ENCODE measurements at places on chromosomes 6 and 20.

DNA sequence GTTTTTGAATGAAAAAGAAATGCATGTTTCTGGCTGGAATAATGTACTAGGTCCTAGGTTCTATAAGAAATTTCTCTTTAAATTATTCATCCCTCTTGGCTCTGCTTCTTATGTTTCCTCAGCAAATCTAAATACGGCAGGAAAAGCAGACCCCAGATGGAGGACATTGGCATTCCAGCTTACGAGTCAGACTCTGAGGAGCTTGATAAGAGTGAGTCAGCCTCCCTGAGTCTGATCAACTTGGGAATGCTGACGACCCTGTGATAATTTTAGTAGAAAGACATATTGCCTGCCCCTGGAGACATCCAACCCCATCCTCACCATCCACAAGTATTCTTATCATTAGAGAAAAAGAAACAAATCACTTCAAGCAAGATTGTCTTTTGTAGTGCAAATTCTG, 509.7 kb upstream of the MARCKS start:
- no peak for DNase-seq

DNA sequence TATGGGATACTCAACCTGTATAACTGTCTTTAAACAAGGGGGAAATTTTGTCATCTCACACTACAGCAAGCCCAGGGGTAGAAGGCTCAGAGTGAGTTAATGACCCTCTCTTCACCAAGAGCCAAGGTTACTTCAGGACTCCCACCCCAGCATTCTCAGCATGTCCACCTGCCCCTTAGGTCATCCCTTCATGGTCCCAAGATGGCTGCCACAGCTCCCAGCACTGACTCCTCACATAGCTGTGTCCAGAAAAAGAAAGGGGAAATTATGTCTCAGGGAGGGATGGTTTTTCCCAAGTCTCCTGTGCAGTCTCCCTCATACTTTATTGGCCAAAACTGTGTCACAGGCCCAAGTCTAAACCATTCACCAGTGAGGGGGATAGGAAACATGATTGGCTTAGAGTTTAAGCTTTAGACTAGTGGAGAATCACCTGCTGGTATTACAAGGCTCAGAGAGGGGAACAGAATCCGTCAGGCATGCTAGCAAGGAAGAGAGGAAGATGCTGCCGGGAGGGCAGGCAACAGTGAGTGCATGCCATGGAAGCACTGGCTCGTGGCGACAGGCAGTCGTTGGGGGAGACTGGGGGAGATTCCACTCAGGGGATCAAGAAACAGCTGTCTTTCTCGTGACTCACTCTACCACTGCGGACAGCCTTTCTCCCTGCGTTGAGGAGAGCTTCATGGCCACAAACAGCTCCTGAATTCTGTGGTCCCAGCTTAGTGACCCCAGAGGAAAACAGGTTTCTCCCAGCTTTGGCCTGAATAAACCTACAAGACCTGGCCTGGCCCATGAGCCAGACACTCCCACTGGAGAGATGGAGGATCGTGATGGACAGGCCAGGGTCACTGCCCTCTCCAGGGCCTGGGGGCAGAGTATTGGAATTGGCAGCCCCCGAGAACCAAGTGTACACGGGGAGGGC, 37.2 kb downstream of the HM13 start:
- no peak for DNase-seq

DNA sequence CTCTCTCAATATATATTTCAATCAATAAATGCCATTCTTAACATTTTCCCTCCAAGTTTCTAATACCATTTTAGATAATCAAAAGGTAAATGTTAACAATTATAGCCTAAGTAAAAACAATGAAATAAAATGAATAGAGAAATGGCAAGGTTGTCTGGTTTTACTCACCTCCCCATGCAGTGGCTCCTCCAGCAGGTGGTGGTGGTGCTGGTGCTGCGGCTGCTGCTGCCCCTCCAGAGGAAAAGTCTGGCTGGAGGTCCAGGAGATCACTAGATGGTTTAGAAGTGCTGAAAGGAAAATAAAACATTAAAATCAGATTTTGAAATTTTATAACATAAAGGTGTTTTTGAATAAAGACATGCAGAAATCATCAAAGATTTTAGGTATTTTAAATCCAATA, 93.2 kb downstream of the PRSS35 start:
- no peak for DNase-seq

DNA sequence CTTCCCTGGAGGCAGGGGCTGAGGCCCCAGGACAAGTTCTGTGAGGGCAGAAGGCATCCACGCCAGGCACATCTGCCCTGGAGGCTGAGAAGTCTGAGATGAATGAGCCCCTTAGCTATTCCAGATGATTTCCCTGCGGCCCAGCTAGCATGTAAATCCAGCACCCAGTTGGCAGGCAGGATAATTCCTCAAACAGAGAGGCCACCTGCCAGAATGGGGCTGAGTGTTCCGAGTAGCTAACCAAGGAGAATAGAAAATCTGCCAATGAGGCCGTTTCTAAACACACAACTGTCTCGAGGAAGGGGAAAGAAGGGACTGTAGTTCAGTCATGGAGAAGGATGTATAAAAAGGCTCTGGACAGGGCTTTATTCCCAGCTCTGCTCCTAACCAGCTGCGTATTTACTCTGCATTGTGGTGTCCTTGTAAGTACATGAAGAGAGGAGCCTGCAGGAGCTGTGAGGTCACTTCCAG, 211.4 kb upstream of the CDYL start:
- peak; percentile 64 for DNase-seq

GRCh38 chr6:31898383-31899011, 999 bp upstream of the EHMT2 start:
- DNase-seq, result peak; percentile 22

- DNase-seq, result no peak
These were observed 86.0 kb downstream of the CBLN4 start for GRCh38 chr20:55919319-55919718.

DNA sequence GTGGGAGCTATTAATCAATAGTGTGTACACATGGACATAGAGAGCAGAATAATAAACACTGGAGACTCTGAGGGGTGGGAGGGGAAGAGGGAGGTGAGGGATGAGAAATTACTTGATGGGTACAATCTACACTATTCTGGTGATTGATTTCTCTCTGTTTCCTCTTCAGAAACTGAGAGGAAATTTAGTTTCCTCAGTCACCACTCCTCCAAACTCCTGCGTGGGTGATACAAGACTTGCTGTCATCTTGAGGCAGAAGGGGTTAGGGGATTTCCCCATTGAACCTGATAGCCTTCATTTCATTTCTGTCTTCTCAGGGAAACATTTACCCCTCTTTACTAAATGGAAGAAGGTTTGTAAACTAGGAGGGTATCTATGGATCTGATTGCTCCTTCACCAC, 84.3 kb upstream of the ESR1 start:
- DNase-seq, result no peak

DNA sequence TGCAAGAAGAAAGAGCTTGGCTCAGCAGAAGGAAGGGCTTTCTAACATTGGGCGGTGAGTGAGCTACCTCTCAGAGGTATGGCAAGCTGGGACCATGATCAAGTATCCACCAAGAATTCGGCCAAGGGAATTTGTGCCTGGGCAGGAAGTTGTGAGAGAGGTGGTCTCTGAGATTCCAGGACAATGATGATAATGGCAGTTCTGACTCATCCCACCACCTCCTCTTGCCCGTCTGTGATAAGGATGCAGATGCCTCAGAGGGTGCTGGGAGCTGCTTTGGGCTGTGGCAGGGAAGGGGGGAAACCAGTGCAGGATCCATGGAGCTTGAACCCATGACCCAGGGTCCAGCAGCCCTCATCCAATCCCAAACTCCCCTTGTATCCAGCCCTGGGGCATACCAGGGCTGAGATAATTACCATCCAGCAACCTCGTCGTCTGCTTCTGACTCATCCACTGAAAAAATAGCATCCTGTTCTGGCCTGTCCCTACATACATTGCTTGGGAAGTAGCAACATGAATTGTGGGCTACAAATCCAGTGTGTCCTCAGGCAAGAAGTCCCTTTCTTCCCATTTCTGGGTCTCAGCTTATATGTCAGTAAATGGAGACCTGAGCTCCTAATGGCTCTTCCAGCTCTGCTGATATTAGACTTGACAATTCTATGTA, 5.9 kb downstream of the TGM6 start:
- peak; percentile 49 for DNase-seq

- no peak for DNase-seq
These were observed 13.5 kb downstream of the MANBAL start for GRCh38 chr20:37302981-37303380.

DNA sequence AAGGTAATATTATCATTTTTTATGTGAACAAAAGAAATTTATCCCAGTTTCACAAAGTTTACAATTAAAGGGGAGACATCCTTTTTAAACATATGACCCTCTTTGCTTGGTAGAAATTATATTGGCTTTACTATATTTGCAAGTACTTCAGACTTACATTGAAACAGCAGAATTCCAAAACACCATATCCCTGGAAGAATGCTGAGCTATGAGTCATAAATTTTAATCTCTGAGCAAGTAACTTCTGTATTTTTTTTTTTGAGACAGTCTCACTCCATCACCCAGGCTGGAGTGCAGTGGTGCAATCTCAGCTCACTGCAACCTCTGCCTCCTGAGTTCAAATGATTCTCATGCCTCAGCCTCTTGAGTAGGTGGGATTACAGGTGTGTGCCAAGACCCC, 240.4 kb downstream of the TBC1D32 start:
- DNase-seq, result peak; percentile 51

DNA sequence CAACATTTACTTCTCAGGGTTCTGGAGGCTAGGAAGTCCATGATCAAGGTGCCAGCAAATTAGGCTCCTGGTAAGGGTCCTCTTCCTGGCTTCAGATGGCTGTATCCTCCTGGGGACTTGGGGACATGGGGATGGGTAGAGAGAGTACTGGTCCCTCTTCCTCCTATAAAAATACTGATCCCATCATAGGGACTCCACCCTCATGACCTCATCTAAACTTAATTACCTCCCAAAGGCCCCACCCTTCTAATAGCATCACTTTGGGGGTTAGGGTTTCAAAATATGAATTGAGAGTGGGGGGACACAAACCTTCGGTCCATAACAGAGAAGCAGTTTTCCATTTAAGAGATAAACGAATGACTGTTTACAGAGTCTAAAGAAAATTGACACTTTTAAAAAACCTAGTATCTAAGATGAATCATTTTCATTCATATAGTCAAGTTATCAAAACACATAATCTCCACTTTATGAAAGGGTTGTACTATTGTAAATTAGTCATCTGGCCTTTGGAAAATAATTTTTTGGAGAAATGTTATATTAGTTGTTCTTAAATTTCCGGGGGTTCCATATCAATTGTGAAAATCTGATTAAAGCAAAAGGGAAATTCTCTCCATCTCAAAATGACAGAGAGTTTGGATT, 33.5 kb downstream of the ELOVL5 start:
- no peak for DNase-seq

- peak; percentile 99 for DNase-seq
These were observed 134.1 kb downstream of the FAM83B start for GRCh38 chr6:54980511-54981275.

- DNase-seq, result peak; percentile 67
These were observed 37.6 kb upstream of the PLCB1 start for GRCh38 chr20:8094415-8094818.

DNA sequence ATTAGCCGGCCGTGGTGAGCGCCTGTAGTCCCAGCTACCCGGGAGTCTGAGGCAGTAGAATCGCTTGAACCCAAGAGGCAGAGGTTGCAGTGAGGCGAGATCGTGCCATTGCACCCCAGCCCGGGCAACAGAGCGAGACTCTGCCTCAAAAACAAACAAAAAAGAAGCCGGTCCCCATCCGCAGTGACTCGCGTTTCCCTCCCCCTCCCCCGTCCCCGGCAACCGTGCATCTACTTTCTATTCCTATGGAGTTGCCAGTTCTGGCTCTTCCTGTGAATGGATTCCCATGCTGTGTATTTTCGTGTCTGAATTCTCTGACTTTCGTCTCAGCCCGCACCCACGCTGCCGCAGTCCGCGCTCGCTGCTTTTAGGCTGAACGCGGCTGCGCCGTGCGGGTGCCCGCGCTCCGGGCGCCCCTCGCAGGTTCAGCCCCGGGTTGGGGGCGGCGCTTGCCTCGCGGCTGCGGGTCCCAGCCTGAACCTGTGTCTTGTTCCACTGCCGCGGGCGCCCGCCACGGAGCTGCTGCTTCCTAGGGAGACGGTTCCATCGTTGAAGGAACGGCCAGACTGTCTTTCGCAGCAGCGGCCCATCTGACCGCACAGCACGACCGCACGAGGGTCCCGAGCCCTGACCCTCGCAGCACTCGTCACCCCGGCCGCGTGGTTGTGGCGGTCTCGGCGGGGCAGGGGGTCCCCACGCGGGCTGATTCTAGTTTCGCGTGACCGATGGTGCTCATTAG, 1.1 kb upstream of the MRGBP start:
- DNase-seq, result peak; percentile 34

GRCh38 chr6:122678841-122679240, 68.6 kb downstream of the PKIB start:
- peak; percentile 9 for DNase-seq

- DNase-seq, result peak; percentile 45
These were observed 86.2 kb downstream of the VEGFA start for GRCh38 chr6:43856005-43856765.

DNA sequence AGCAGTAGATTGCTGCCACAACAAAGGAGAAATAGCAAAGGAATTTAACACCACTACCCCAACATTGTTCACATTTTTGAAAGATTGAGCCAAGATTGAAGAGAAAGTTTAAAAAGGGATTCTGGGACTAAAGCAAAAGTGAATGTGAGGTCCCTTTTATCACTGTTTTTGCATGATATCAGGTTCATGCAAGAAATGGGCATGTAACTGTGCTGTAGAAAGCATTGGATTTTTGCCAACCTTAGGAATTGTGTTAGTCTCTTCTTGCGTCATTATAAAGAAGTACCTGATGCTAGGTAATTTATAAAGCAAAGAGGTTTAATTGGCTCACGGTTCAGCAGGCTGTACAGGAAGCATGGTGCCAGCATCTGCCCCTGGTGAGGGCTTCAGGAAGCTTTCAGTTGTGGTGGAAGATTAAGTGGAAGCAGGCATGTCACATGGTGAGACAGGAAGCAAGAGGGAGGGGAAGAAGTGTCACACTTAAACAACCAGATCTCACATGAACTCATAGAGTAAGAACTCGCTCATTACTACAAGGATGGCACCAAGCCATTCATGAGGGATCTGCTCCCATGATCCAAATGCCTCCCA, 4.6 kb upstream of the GJB7 start:
- DNase-seq, result peak; percentile 53

- DNase-seq, result no peak
These were observed 72.6 kb upstream of the F13A1 start for GRCh38 chr6:6393069-6393529.

- DNase-seq, result no peak
These were observed 149.1 kb downstream of the SASH1 start for GRCh38 chr6:148491638-148492251.

DNA sequence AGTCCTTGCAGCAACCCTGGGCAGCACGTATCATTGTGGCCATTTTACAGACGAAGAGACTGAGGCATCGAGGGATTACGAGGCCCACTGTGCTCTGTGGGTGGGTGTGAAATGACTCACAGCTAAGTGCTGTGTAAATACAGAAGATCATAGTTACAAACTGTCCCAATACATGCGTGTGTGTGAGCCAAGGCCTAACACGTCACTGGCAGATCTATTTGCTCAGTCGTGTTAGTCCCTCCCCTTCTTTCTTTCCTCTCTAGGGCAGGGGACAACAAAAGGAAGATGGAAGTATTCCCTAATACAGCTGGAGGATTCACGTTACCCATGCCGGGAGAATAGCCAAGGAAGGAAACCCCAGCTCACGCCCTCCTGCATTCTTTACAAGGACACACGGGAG, 175.9 kb downstream of the CDC5L start:
- DNase-seq, result no peak

All from AG10803 (cell line).